ENCODE measurements at places on chromosomes 3 and 15.

GRCh38 chr3:138381413-138381901 lies 33.1 kb downstream of the MRAS start:
- DNase-seq = no peak

- DNase-seq = no peak
Measured at GRCh38 chr3:192830291-192831110, 87.2 kb downstream of the MB21D2 start.

DNA sequence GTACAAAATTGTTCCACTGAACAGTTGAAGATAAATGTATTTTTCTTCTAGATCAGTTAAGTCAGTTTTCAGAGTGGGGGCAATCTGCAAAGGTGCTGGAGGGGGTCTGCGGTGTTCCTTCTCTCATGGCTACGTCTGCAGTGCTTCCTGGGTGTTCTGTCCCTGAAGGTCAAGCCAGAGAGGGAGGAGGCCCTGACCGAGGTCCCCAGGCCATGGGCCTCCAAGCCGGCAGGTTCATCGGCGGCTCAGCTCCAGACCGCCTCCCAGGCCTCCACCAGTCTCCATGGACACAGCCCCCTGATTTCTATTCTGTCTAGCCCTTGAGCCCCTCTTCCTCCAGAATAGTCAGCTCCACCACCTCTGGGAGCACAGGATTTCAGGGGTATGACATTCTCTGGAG lies 28.5 kb upstream of the TSEN2 start:
- DNase-seq = peak; percentile 50

GRCh38 chr15:41921167-41921566 lies 27.3 kb upstream of the SPTBN5 start:
- no peak for DNase-seq

DNA sequence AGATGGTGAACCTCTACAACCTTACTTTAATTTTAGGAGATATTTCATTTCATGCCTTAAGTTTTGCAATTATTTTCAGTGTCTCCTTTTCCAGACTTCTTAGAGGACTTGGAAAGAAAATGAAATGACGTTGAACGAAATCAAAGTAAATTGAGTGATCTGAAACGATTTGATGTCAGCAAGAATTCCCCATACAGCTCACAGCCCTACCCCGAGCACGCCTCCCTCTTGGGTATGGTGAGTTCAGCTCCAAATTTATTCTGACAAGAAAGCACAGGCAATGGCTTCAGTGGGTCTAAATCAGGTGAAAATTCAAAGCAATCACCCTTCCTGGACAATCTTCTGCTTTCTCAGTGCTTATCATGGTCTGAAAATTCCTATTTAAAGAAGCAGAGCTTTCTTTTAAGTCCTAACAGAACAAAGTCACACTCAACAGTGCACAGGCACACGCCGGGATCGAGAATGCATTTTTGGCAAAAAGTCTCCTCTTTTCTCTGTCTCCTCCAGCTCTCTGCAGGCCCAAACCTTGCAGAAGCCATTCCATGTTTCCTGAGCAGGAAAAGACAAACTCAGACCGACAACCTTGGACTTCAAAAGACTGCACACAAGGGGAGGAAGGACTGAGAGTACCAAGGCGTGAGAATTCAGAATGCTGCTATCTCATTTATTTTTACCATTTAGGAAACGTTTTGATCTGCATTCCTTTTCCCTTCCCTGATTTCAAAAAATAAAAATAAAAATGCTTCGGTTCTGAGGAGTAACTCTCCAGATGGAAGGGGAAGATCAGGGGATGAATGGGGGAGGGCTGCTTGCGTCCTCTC lies 72.0 kb downstream of the CCNL1 start:
- no peak for DNase-seq

DNA sequence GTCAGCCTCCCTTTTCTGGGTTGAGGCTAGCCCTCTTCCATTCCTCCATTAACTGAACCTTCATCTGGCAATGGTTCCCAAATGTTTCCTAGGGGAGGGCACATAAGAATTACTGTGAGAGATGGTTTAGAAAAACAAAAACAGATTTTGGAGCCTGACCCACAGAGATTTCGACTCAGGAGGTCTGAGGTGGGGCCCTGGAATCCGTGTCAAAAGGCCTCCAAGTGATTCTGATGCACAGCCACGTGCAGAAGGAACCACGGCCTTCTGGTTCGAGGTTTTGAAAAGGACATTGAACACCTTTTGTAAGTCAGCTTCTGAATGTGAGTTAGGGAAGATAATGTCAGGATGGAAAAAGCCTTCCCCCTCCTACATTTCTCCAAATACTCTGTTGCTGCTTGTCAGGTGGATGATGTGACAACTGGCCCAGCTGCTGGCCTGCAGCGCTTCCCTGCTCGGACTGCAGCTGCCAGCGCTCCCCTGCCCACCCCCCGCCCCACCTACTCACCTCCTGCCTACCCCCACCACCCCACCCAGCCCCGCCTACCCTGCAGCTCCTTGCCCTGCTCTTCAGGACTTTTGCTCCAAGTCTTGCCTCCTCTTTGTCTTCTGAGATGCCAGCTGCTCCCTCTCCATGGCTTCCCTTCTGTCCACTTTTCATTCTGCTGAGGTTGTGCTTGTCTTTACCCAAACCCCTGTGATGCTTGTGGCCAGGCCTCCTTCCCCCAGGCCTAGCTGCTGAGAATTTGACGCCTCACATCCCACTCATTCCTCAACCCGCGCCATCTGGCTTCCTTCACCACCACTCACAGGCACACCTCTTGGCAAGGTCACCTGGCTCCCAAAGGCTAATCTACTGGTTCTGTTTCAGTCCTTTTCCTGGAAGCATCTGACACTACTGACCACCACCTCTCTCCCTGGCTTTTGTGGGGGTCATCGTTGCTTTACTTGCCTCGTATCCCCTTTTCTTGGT lies 6.6 kb downstream of the EHD4 start:
- peak; percentile 38 for DNase-seq

DNA sequence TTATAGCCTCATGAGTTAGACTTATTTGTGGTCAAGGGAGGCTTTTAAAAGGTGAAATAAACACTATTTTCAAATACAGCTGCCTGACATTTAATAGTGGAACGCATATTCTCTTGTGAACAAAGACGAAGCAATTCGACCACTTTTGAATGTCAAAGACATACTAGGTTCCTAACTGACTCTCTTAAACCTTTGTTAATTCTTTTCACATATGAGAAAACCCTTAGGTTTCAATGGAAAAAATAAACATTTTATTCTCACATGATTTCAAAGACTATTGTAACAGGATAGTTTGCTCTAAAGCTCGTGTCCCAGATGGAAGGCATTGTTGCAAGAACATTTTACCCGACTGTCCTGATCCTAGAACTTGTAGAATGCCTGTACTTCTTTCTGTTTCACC lies 74.8 kb upstream of the BOC start:
- no peak for DNase-seq

GRCh38 chr3:11914651-11915050 lies 68.0 kb upstream of the TAMM41 start:
- DNase-seq = peak; percentile 45

DNA sequence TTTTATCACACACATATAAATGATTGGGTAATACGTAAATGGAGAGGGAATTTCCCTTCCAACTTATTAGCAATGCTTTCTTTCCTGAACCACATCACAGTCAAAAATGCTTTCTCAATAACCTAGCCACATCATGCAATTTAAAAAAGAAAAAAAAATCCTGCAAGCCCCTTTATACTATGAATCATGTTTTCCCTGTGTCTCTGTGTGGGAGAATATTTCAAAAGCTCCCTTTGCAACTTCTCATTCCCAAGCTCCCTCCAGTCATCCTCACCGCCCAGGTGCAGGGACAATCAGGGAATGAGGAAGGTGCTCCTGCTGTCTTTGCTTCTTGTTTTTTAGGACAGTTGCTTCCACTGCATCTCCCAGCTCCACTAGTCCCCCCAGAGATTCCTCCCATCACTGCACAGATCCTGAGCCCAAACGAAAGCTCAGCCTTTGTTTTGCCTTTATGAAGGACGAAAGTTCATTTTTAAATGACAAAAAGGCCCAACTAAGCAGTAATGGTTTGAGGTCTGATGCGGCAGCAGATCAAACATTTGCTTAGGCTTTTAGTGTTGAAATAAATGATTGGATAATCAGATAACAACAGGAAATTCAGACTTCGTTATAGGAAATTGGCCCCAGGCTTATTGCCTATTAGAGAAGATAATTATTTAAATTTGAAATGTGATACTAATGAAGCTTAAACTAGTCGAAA lies 47.8 kb upstream of the ADGRG7 start:
- peak; percentile 62 for DNase-seq

GRCh38 chr3:56620371-56620770 lies 62.7 kb downstream of the TASOR start:
- DNase-seq = no peak

Measured in suprapubic skin (tissue), 4 donors.